HTR-8/SVneo (cell line): ENCODE measurements at places on chromosomes 3 and 15.

DNA sequence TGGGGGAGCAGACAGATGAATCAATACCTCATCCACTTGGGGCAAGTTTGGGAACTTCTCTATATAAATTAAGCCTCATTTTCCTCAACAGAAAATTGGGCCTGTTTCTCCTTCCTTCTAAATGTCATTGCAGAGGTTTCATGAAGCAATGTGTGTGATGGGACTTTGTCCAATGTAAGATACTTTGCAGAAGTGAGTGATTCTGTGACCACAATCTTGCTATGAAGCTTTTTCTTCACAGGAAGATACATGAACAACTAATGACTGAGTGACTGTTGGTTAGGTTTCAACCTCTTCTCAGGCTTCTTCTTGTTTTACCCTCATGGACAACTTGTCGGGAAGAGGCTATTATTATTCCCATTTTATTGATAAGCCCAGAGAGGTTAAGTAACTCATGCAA is 11.0 kb downstream of the TMEM45A start:
- DNase-seq = no peak

- DNase-seq = no peak
These were observed 407.5 kb downstream of the ZBTB20 start for GRCh38 chr3:114739627-114740026.

DNA sequence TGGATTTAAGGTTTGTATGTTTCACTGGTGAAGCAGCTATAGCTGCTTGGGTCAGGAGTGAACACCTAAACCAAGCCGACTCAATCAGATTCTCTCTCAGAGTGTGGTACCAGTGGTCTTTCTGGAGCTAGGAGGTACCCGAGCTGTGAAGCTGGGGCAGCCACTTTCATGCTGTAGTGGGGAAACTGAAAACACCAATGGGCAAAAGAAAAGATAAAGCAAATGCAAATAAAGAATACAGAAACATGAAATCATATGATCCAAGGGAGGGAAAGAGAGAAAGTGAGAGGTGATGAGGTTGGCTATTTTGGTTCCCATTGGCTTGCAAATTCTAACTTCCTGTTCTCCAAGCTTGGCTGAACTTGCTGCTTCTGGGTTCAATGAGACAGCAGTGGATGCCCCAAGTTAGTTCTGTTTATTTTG is 212.3 kb upstream of the CFAP20DC start:
- no peak for DNase-seq

- DNase-seq = no peak
These were observed 93.8 kb upstream of the FHIT start for GRCh38 chr3:61345020-61345419.

GRCh38 chr3:133570937-133571320 is 2.6 kb upstream of the CDV3 start:
- DNase-seq = no peak

GRCh38 chr3:53616971-53617892 is 122.8 kb downstream of the CACNA1D start:
- DNase-seq = no peak

DNA sequence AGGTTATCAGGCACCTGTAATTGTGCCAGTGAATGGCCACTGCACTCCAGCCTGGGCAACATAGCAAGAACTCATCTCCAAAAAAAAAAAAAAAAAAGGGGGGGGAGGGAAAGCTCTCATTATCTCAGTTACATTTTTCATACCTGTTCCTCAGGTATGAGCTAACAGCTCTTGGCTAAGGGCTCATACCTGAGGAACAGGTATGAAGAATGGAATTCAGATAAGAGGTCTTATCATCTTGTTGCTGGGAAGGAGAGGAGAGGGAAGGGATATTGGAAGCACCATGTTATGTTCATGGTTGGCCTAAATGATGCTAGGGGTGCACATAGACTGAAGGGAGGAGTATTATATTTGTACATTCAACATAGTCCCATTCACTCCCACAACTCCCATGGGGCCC is 2.6 kb downstream of the SLC15A2 start:
- no peak for DNase-seq

DNA sequence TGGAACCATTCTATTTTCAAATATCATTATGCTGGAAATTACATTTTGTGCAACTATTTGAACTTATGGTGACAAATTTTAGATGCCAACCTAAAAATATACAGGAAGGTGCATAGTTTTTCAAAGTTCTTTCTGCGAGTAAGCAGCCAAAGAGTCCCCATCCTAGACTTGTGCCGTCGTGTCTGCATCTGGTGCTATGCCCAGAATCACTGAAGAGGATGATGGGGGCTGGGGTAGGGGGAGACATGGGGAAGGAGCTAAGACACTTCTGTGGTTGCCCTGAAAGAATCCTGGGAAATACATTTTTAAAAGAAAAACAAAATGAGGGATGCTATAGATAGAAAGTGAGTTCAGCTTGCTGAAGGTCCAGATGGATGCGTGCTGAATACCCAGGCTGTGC is 21.2 kb upstream of the FAM81A start:
- no peak for DNase-seq

GRCh38 chr3:142577696-142578328 is 721 bp downstream of the ATR start:
- no peak for DNase-seq
